ENCODE measurements at places on chromosomes 16 and 17.

DNA sequence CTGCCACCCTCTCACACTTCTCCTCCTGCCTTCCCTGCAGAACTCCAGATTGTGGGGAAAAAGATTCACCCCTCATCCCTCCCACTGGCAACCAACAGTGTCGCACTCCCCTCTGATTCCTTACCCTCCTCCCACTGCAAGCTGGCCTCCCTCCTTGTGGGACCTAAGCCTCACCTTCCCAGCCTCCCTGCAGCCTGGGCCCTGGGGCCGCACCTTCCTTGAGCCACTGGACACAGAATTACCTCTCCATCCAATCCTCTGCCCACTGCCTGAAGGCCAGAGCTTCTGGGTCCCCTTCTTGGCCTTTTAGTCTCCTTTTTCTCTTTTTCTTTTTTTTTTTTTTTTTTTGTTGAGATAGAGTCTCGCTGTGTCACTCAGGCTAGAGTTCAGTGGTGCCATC is 33.9 kb downstream of the NGFR start:
- DNase-seq, result no peak

DNA sequence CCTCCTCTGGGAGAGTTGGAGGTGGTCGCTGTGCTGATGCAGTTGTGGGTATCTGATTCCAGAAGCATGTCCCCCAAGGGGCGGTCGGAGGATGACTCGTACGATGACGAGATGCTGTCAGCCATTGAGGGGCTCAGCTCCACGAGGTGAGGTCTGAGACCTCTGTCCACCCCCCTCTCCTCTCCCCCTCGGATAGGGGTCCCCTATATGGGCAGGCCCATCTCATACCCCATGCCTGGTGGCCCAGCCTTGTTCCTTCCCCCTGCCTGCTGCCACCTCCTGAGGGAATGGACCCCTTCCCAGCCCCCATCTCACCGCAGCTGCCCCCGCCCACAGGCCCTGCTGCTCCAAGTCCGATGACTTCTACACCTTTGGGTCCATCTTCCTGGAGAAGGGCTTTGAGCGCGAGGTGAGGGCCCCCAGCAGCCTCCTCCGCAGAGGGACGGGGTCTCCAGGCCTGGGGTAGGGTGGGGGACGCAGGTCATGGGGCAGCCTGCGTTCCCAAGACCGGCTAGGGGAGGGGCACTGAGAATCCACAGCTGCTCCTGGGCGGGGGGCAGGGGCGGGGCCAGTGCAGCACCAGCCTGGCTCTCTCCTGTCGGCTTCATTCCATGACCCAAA is 39.2 kb downstream of the ADCY7 start:
- DNase-seq, result no peak

DNA sequence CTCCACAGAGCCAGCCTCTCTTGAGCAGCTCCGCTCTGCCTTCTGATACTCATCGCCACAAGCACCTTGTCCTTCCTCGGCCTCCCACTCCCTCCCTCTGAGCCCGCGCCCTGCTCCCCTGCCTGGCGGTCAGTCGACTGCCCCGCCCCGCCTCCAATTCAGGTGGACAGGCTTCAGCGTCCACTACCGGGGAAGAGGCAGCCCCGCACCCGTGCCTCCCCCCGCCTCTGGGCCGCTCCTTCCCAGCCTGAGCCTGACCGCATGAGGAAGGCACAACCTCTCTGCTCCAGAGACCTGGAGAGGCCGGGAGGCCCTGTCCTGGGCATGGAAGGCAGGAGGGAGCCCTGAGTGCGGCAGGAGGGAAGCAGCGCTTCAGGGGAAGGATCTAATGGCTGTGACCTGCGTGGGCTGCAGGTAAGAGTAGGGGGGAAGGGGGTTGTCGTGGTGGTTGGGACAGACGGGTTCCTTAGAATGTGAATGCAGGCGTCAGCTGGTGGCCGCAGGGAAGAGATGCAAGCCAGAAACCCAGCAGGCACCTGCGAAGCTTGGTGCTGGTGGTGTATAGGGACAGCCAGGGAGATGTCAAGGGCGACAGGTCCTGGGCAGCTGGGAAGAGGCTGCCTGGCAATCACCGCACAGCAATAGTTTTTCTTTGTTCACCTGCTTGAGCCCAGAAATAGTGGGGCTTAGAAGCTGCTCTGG is 3.0 kb upstream of the SLC6A4 start:
- no peak for DNase-seq

DNA sequence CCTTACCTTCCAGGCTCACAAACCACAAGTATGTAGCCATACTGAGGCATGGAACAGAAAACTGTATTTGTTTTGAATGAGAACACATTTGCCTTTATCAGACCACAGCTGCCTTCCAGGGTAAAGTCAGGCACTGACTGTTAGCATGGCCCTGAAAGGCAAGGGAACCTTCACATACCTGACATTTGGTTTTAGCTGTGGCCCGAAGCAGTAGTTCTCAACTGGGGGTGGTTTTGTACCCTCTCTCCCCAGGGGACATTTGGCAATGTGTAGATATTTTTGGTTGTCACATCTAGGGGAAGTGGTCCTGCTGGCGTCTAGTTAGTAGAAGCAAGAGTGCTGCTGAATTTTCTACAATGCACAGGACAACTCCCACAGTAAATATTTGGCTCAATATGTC is 9.2 kb downstream of the HERPUD1 start:
- no peak for DNase-seq

GRCh38 chr17:28118362-28118761 is 75.9 kb downstream of the NLK start:
- DNase-seq, result no peak

DNA sequence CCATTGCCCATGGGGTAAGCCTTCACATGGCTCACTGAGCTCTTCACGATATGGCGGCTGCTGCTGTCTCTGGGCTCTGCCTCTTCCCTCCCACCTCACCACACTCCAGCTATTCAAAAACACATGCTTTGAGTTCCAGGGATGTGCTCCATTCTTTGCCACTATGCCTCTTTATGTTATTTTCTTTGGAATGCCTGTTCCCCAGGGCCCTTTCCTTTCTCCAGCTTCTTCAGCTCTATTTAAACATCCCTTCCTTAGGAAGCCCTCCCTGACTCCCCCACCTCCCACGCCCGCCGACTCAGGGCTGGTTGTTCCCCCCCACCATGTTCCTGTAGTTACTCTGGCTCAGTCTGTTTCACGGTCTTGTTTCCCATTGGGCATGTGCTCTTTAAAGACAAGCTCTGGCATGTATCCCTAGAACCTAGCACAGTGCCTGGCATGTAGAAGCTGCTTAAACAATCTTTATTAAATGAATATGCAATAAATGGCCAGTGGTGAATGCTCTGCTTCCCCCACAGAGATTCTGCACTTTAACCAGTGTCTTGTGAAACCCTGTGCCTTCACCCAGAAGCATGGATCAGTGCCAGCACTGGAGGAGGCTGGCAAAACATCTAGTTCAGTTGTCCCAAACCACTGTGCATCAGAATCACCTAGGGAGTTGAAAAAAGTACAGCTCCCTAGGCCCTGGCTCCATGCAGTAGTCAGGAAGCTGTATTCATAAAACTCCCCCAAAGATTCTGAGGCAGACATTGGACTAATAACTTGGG is 6.9 kb downstream of the MYCBPAP start:
- DNase-seq, result no peak

DNA sequence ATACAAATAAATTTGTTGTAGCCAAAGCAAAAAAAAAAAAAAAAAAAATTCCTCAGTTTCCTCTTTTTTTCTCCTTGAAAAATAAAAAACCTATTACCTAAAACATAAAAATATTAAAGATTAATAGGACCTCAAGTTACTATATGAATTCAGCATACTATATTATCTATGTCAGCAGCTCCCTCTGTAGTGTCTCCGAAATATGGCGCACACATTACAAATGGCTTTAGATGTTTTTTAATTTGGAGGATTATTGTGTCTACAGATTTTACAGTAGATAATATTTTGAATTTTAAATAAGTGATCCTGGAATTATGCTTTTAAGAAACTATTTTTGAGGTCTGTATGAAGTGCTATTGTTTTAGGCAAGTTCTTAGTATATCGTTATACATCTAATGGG is 94.4 kb downstream of the NLK start:
- no peak for DNase-seq

DNA sequence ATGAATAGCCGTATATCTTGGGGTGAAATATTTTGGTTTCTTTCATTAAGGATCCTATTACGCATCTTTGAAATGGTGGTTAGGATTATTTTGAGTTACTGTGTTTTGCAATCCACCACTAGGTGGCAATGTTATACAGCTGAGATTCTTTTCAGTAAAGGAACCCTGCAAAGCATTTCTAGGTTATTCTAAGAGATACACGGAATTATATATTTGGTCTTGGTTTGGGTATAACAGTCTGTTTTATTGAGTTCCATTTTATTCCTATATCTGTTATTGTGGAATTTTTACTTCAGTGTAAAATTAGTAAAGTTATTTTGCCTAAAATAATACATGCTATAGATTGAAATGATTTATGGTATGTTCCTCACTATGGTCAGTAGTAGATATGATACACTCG is 62.9 kb upstream of the CPHXL start:
- no peak for DNase-seq

- no peak for DNase-seq
These were observed 14.9 kb downstream of the C17orf50 start for GRCh38 chr17:35775583-35775982.

- DNase-seq, result no peak
These were observed 12.1 kb upstream of the ZFHX3 start for GRCh38 chr16:73059779-73060615.

DNA sequence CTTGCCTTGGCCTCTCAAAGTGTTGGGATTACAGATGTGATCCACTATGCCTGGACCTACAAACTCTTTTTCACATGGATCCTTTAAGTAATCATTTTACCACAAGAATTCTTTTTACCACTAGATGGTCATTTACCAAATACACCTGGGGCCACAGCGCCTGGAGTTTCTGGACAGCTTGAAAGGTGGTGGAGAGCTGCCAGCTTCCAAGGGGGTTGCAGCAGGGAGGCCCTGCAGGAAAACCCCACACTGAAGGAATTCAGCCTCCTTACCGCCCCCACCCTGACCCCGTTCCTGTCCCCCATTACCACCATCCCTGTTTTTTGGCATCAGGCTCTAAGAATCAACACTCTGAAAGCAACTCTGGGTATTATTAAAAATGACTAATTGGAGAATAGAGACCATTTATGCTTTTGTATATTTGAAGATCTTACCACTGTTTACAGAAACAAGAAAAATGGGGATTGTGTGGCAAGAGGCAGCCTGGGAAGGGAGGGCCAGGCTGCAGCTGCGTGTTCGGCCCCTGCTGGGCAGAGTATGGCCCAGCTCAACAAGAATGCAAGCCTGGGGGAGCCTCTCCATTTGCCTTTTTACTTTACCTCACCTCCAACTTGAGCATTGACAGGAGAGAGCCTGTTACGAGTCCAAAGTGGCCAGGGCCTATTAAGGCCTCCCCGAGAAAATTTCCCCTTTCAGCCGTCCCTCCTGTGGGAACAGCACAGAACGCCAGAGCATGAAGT is 209.9 kb downstream of the ZFHX3 start:
- DNase-seq, result no peak

- DNase-seq, result no peak
These were observed 61.4 kb upstream of the COX10 start for GRCh38 chr17:14007951-14008350.

GRCh38 chr16:49816875-49817274 is 39.0 kb downstream of the ZNF423 start:
- DNase-seq, result no peak

DNA sequence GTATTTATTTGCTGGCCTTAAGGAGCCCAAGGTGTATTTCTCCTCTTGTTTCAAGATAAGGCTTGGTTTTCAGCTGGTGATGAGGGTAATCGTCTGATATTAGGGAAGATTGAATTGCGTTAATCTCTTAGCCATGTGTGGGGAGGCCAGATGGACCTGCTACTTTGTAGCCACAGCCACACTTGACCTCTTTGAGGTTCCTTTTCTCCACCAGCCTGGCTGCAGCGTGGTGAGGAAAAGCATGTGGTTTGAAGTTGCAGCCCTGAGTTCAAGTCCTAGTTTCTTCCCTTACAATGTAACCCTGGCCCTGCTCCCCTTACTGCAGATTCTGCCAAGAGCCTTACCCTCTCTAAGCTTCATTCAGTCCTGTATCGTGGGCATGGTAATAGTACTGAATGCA is 3.1 kb downstream of the MINK1 start:
- no peak for DNase-seq

DNA sequence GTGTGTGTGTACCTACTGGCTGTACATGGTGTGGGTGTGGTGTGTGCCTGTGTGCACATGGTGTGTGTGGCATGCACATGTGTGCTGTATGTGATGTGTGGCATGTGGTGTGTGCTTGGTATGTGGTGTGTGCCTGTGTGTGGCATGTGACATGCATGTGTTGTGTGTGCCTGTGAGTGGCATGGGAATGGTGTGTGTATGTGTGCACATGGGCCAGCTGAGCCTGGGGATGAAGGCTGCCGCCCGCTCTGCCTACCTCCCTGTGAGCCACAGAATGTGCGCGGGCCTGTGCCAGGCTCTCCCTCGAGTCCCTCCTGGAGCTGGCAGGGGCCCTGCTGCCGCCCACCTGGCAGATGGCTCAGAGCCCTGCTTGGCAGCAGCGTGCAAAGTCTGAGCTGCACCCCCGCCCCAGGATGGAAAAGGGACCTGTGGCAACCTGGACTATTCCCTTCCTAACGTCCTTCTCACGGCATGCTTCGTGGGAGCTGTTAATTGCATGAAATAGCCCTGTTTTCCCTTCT is 9.3 kb downstream of the PRSS27 start:
- DNase-seq, result no peak

- no peak for DNase-seq
These were observed 723.8 kb downstream of the CDH11 start for GRCh38 chr16:64397945-64398508.

GRCh38 chr17:45374501-45374900 is 57.7 kb upstream of the MAP3K14 start:
- no peak for DNase-seq
